ENCODE measurements at places on chromosomes 6 and 20.

- no peak for DNase-seq
These were observed 11.0 kb upstream of the COL10A1 start for GRCh38 chr6:116136933-116137340.

DNA sequence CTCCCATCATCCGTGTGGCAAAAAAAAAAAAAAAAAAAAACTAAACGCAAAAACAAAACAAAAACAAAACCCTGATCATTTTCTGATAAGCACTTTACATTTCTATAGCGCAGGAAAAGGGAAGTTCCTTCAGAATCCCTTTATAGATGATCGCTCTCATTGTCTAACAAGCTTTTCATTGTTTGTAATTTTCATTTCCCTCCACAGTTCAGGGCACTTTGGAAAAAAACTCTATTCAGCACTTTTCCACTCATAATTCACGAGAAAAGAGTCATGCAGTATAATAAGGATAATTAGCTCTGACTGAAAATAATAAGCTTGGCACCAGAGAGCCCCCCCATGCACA is 89.4 kb upstream of the ATXN1 start:
- no peak for DNase-seq

DNA sequence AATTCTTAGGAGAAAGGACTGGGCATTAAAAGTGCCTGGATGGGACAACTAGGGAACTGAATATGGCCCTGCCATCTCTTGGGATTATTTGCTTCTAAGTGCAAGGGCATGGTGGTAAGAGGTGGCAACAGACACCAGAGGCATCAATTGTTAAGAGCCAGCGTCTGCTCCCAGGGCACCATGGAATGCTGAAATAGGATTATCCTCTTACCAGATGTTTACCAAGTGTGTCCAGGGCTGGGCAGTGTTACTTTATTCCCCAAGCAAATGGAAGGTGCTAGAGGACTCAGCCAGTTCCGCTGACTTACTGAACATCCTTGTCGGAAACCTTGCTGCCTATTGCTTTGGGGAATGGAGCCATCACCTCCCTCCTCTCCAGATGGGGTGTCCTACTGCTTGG is 273.6 kb upstream of the SUPT3H start:
- no peak for DNase-seq

- DNase-seq, result no peak
These were observed 1.5 kb upstream of the CPNE5 start for GRCh38 chr6:36840432-36841403.

DNA sequence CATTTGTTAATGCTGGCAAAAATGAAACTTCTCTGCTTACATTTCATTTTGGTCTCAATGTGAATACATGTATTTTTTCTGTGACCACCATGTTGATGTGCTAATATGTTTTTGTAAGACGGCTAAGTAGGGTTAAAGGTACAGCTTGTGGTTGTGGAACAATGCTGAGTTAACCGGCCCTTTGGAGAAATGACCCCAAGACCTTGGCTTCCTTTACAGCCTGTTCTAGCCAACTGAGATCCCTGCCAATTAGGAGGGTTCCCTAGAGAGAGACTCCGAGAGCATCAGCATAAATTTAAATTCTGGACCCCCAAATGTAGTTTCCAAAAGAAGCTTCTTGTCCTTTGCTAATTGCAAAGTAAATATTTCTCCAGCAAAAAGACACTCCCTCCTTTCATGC is 44.4 kb downstream of the RSPO3 start:
- DNase-seq, result no peak

- no peak for DNase-seq
These were observed 106.5 kb upstream of the TIAM2 start for GRCh38 chr6:154888421-154889295.

DNA sequence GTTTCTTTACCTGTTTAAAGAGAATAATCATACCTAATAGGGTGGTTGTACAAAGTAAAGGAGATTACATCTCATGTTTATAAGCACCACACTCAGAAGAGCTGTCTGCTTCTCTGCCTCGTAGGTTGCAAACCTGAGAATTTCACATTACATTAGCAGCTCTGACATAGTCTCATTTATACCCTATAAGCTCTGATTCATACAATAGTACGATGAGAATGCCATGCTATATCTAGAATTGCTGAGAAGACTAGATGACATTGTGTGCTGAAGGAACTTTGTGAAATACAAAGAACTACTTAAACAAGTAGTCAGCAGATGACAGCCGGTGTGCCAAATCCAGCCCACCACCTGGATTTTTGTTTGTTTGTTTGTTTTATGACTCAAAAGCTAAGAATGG is 121.2 kb downstream of the ADAT2 start:
- DNase-seq, result no peak

DNA sequence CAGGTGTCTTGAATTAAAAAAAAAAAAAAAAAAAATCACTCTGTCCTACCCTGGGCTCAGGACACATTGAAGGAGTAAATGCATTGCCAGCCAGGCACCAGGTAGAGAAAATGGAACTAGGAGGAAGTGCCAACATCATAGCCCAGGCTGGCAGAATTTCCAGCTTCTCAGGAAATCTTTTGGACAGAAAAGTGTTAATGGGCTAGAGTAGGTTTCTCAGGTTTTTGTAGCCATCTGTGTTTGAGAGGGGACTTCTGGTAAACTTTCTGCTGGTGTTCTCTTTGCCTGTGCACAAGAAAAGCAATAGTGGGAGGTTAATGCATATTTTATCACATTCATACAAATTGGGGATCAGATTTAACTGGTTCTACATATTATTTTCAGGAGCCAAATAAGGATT is 678.3 kb upstream of the NRSN1 start:
- DNase-seq, result no peak

GRCh38 chr6:55456016-55456415 is 123.0 kb downstream of the HMGCLL1 start:
- no peak for DNase-seq

- no peak for DNase-seq
These were observed 229.7 kb downstream of the PRL start for GRCh38 chr6:22067122-22067521.

Measured in stimulated activated CD8-positive, alpha-beta memory T cell treated with anti-CD3 and anti-CD28 coated beads, Interleukin-7, amount 100 ng/mL, for 1 hour (primary cell).